ENCODE measurements at places on chromosomes 5 and 9.

DNA sequence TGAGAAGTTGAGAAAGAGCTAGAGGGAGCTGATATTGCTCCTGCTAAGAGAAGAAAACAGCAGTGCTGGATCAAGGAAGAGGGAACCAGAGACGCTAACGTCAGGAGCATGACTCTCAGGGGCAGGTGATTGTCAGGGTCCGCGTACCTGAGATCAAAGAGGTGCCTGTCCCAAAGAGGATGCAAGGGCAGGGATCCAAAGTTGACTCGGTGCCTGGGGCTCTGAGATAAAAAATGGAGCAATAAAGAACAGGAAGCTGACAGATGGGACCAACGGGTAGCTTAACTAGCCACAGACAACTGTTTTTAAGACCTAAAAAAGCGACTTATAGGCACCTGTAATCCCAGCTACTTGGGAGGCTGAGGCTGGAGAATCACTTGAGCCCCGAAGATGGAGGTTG is 517.8 kb downstream of the IRX1 start:
- no peak for DNase-seq

DNA sequence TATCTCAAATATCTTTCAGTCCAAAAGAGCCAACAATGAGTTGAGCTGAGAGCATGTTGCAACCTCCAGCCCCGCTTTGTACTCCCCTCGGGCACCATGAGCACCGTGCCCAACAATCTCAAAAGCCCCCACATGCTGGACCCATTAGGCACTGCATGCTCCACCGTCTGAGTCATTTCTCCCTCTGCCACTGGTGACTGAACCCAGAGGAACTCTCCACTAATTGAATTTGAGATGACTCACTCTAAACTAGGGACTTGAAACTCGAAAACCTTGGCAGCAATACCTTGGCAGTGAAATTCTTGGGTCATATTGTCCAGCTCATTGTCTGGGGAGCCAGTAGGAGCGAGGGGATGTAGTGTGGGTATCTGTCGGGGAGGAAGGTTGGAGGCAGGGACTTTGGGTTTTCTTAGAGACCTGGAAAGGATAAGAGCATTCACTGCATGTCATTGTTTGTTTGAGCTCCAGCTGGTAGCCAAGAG is 49.9 kb upstream of the SLIT3 start:
- DNase-seq = no peak

- DNase-seq = no peak
These were observed 4.2 kb downstream of the SERINC5 start for GRCh38 chr5:80251636-80252035.

- DNase-seq = no peak
These were observed 26.9 kb downstream of the TBC1D2 start for GRCh38 chr9:98228392-98229089.

GRCh38 chr9:127502706-127503378 is 51.5 kb downstream of the LRSAM1 start:
- no peak for DNase-seq

DNA sequence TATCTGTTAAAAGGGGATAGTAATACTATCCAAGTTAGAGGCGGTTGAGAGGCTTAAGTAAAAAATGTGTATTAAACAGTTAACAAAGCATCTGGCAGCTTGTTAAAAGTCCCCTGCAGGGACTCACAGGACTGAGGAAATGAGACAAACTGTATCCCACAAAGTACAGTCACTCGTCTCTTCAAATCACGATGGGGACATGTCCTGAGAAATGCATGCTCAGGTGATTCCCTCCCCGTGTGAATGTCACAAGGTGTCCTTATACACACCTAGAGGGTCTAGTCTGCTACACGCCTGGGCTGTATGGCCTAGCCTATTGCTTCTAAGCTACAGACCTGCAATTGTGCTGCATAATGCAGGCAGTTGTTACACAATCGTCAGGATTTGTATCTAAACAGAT is 237.0 kb downstream of the IRX2 start:
- DNase-seq = no peak

GRCh38 chr5:180105827-180106312 is 34.3 kb upstream of the RNF130 start:
- no peak for DNase-seq

DNA sequence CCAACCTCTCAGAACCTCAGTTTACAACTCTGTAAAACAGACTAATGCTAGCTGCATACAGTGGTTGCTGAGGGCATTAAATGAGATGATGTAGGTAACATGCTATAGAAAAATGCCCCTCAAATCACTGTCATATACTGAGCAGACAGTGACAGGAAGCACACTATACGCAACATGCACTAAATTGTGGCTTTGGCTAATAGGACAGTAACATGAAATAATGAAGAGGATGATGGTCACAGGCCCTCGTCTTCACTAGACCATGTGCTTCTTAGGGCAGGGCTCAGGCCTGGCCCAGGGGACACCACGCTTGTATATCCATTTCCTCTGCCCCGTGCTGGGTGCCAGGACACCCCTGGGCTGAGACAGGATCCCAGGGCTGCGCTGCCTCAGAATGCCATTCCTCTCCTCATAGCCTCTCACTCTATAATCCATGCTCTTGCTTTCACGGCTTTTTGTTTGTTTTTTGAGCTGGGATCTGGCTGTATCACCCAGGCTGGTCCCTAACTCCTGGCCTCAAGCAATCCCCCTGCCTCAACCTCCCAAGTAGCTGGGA is 18.9 kb downstream of the CSF1R start:
- DNase-seq = no peak

DNA sequence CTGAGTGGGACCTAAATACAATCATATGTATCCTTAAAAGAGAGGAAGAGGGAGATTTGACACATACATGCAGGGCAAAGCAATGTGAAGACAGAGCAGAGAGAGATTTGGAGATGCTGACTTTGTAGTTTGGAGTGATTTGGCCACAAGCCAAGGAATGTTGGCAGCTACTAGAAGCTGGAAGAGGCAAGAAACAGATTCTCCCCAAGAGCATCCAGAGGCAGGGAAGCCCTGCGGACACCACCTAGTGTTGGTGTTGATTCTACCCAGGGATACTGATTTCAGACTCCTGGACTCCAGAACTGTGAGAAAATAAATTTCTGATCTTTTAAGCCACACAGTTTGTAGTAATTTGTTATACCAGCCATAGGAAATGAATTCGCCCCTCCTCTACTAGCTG is 64.9 kb upstream of the OSMR start:
- DNase-seq = no peak

DNA sequence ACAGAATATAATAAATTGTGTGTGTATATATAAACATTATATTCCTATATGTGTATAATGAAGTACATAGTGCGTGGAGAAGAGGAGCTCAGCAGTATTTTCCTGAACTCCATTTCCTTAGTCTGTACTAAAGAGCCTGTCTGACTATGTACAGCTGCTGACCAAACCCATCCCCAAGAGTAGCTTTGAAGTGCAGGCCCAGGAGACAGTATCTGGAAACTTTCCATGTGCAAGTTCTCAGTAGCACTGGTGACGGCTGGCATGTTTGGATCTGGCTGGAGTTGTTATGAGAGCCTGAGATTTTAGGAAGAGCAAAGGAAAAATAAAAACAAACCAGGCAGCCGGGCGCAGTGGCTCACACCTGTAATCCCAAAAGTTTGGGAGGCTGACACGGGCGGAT is 244.2 kb downstream of the RFK start:
- DNase-seq = no peak

GRCh38 chr5:10793785-10794184 is 32.8 kb upstream of the DAP start:
- no peak for DNase-seq

DNA sequence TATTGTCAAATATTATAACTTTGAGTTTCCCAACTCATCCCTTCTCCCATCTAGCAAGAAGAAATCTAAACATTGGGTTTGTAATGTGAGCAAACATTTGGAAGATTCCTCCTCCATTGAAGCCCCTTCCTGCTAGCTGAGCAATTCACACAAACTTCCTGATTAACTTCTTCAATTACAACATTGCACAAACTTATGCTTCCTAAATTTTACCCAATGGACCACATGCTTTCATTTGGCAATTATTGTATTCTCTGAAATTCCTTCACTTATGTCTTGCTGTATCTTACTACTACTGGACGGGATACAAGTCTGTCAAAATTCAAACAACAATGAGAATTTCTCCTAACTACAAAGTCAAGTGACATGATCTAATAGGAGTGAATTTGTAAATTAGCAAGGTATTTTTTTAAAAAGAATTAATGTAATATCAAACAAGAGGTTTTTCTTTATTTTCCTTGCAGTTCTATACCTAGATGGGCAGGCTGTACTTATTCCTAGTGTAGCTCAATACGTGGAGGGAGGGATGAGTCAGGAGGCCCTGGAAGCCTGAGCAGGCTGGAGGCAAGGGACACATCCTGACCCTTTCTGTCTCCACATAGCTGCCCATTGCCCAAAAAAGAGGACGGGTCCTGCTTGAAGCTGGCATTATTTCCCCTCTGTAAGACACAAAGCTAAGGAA is 11.8 kb upstream of the IFNW1 start:
- DNase-seq = no peak

DNA sequence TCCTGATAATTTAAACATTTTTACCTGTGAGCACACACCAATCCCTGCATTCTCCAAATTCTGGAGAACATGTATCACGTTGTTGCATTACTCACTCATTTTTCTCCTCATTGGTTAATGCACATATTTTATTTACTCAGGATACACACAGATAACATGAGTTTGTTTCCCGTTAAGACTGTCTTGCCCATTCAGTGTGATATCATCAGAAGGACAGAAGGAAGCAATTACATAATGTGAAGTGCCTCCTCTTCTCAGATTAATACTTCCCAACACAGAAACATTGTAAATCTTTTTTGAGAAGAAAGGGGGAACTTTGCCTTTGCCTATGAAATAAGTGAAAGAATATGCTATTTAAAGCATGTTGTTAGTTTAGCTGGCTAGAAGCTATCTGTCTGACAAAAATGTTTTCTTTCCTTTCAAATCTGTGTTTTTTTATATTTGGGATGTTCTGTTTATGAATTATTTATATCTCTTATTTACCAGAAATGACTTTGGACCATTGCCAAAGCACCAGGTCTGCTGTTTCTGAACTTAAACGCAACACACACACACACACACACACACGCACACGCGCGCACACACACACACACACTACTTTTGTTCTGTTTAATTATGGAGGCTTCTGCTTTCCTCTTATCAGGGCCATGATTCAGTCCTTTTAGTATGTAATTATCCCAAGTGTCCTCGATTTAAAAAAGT is 186.5 kb downstream of the CHSY3 start:
- DNase-seq = no peak

DNA sequence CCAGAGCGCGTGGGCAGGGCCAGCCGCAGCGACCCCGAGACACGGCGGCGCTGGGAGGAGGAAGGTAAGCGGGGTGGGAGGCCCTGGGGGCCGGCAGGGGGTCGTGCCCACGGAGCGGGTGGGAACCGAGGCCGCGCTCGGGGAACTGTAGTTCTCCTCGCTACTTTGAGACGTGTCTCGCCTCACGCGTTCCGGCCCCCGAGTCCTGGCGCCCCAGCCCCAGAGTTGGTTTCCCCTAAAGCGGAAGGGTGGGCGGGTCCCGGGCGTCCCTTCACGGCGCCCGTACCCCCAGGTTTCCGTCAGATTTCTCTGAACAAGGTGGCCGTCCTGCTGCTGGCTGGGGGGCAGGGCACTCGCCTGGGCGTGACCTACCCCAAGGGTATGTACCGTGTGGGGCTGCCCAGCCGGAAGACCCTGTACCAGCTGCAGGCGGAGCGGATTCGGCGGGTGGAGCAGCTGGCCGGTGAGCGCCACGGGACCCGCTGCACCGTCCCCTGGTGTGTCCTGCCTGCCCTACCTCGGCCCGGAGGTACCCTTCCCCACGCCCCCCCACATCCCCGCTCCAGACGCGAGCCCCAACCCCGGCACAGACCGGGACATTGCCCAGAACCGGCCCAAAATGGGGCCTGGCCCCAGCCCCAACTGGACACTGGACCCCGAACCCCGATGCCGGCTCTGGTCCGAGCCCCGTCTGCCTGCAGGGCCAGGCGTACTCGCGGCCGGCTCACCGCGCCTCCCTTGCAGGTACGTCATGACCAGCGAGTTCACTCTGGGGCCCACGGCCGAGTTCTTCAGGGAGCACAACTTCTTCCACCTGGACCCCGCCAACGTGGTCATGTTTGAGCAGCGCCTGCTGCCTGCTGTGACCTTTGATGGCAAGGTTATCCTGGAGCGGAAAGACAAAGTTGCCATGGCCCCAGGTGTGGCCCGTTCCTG is 709 bp downstream of the UAP1L1 start:
- DNase-seq = no peak

DNA sequence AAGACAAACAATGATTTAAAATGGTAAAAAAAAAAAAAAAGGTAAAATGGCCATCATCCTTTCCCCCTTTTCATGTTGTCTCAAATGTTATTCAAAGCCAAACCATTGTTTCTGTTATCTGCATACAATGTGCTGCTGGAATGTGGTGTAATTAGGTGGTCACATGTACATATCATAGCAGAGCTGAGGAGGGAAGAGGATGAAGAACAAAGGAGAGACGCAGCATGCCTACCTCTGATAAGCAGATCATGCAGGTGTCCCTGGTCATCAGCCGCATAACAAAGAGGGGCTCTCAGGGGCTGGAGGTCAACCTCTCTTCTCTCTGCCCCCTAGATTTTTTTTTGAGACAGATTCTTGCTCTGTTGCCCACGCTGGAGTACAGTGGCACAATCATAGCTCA is 141.0 kb downstream of the CARTPT start:
- no peak for DNase-seq

DNA sequence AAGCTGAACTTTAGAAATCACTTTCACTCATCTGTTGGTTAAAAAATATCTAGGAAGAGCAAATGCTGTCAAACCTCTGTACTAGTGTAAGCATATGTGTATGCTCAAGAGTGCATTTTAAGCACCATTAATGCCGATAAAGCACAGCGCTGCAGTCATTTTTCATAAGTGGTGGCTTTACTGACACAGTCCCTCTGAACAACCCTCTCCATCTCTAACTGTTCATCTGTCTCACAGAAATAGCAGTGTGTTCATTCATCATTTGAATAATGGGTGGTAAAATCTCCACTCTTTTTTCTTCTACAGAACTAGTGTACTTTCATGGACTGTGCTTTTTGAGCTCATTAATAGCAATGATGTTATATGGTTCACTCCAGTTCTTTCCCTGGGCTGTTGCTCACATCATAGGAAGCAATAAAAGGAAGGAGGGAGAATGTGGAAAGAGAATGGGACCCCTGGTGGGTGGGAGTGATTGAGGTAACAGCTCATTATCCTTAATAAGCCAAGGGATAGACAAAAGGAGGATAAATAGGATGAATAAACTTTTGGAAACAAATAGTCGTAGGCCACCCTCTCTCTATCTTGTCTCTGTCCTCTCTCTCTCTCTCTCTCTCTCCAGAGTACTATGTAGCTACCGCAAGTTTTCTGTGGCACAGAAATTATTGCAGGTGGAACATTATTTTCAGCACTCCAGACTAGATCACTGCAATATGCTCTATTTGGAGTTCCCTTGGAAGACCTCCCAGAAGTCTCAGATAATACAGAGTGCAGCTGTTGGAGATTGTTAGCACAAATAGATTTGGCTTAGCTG is 117.9 kb upstream of the PRDM9 start:
- DNase-seq = no peak

GRCh38 chr5:40043916-40044315 is 619.1 kb upstream of the DAB2 start:
- no peak for DNase-seq

All from NCI-H526 (cell line).